SK-N-SH (cell line): ENCODE measurements at places on chromosomes 13 and 19.

DNA sequence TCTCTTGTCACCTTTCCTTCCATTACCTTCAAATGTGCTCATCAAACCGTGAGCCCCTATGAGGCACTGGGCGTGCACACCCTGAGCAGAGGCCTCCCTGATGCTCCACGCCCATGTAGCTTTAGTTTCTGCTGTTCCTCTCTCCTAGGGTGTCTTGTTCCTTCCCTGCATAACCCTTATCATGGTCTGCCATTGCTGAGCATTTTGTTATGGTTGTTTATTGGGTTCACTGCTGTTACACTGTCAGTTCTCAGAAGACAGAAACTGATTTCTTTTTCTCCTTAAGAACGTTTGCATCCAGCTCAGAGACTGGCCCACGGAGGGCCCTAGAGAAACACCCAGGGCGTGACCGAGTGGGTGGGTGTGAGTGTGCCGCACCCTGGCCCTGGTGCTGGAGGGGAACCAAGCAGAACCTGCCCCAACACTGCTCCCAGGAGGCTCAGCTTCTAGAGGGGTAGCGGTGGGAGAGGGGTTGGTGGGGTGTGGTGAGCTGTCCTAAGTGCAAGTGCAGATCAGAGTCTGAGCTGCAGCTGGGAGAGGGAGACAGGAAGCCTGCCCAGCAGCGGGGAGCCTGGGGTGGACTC is 61.4 kb upstream of the URI1 start:
- H3K36me3 ChIP-seq: no peaks in the 10 kb centered on the region
- H3K27me3 ChIP-seq: no peaks in the 10 kb centered on the region; the same call in 1 of the 2 replicates
- no peak overlapping the region for H3K27ac ChIP-seq
- H3K4me1 ChIP-seq: peaks cover 6% of the 10 kb centered on the region; the same call in 1 of the 2 replicates
- no peak overlapping the region for H3K4me3 ChIP-seq

DNA sequence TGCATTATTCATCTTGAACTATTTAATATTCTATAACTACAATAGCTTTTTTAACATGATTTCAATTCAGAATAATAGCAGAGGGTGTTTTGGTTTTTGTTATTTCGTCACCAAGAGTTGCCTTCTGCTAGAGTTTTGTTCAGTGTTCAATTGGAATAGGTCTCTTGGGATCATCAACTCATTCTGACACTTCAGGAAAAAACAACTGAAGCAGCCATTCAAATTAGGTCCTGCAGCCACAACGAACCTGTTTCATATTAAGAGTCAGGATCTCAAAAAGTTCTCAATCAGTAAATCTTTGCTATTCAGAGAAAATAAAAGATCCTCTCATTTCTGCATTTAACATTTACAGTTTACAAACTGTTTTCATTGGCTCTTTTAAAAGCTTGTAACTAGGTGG is 2.4 kb upstream of the CHAMP1 start:
- H3K27me3 ChIP-seq: no peaks in the 10 kb centered on the region
- peaks cover 3% of the 10 kb centered on the region for H3K36me3 ChIP-seq
- no peak for DNase-seq
- no peak overlapping the region for H3K27ac ChIP-seq

GRCh38 chr13:45575146-45575829 is 40.3 kb downstream of the ERICH6B start:
- H3K4me3 ChIP-seq: no peak overlapping the region
- no peak for DNase-seq
- no peaks in the 10 kb centered on the region for H3K36me3 ChIP-seq
- H3K27me3 ChIP-seq: no peaks in the 10 kb centered on the region; the same call in 1 of the 2 replicates

DNA sequence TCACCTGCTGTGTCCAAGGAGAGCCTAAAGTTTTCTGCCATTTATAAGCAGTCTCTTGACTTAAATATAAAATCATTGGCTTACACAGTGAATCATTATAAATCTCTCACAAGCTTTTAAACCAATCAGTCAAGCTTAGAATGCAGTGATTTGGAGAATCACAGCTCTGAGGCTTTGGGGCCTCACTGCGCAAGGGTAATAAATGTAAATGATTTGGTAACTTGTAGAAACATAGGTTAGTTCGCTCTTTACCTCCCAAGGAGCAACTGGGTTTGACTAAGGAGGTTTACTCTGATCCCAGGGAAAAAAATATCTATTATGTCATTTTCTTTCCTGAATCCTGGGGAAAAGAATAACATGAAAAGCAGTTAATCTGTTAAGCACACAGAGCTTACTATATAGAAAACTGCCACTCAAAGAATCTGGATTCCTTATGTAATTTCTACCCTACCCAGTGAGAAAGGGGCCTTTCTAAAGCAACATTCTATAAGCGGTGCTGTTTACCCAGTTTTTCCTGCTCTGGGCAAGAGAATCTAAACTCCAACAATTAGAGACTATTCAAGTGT is 128.2 kb downstream of the MZT1 start:
- H3K4me1 ChIP-seq: no peaks in the 10 kb centered on the region
- no peak for DNase-seq
- no peak overlapping the region for H3K4me3 ChIP-seq
- H3K27me3 ChIP-seq: no peaks in the 10 kb centered on the region

DNA sequence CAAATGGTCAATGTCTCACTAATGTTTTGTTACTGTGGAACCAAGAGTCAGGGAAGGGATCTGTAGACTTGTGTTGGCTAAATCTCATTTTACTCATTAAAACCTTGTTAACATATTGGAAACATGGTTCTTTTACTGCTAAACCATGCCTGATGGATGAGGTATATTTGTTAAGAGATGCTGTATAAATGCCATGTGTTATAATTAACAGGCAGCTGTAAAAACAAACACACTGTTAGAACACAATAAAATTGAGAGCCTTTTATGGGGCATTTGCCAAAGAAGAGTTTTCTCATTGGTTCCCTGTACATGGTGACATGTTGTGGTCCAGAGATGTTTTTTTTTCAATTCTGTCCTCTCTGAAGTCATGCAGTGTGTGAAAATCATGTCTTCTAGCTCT is 121.9 kb downstream of the ESD start:
- H3K27ac ChIP-seq: no peak overlapping the region
- no peak overlapping the region for H3K4me3 ChIP-seq
- DNase-seq: no peak
- no peaks in the 10 kb centered on the region for H3K27me3 ChIP-seq
- 0 out of 2 replicates have a peak, but pooled peaks cover 2% of the 10 kb centered on the region for H3K36me3 ChIP-seq

DNA sequence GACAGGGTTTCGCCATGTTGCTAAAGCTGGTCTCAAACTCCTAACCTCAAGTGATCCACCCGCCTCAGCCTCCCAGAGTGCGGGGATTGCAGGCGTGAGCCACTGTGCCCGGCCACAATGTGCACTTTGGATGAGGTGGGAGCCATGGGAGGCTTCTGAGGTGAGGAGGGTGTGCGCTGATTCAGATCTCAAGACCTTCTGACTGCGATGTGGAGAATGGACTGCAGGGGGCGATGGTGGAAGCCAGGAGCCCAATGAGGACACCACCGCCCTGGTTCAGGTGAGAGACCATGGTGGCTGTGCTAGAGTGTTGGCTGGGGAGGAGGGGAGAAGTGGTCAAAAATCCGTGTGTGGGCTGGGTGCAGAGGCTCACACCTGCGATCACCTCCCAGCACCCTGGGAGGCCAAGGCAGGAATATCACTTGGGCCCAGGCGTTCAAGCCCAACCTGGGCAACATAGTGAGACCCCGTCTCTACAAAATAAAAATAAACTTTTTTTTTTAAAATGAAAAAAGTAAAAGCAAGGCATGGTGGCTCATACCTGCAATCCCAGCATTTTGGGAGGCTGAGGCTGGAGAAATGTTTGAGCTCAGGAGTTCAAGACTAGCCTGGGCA is 5.6 kb downstream of the INAFM1 start:
- H3K36me3 ChIP-seq: no peaks in the 10 kb centered on the region
- no peak overlapping the region for H3K4me3 ChIP-seq
- H3K27me3 ChIP-seq: no peaks in the 10 kb centered on the region
- H3K27ac ChIP-seq: no peak overlapping the region
- peaks cover 10% of the 10 kb centered on the region; the same call in 1 of the 2 replicates for H3K4me1 ChIP-seq

GRCh38 chr19:18895824-18896341 is at the start of gene CERS1:
Gene CERS1 (minus strand): TSS chr19:18896158. CDS start chr19:18896072, 86 bp downstream.
- peaks cover 24% of the 10 kb centered on the region; the same call in 1 of the 2 replicates for H3K4me1 ChIP-seq
- peak; percentile 95 for DNase-seq
- H3K27ac ChIP-seq: no peak within 1 kb of the TSS

GRCh38 chr19:42132030-42132628 is at the start of gene POU2F2:
Gene POU2F2 (minus strand): TSS chr19:42132446. CDS start chr19:42132411, 35 bp downstream.
- peaks cover 22% of the 10 kb centered on the region; the same call in 1 of the 2 replicates for H3K4me1 ChIP-seq
- no peaks in the 10 kb centered on the region for H3K36me3 ChIP-seq
- peak within 1 kb of the TSS; percentile 24; the same call in 1 of the 2 replicates for H3K4me3 ChIP-seq
- no peaks in the 10 kb centered on the region for H3K27me3 ChIP-seq
- H3K27ac ChIP-seq: no peak within 1 kb of the TSS

- H3K4me3 ChIP-seq: no peak overlapping the region
- no peak overlapping the region for H3K27ac ChIP-seq
- peaks cover 12% of the 10 kb centered on the region; the same call in 1 of the 2 replicates for H3K4me1 ChIP-seq
- DNase-seq: no peak
These were observed 5.7 kb downstream of the ANKRD27 start for GRCh38 chr19:32669310-32669709.

- peaks cover 3% of the 10 kb centered on the region; the same call in 1 of the 2 replicates for H3K4me1 ChIP-seq
- H3K4me3 ChIP-seq: no peak overlapping the region
These were observed 18.6 kb downstream of the TMEM255B start for GRCh38 chr13:113777311-113778260.

- DNase-seq: no peak
- H3K27ac ChIP-seq: no peak overlapping the region
- no peaks in the 10 kb centered on the region for H3K27me3 ChIP-seq
- peaks cover 4% of the 10 kb centered on the region; the same call in 1 of the 2 replicates for H3K4me1 ChIP-seq
These were observed 7.7 kb downstream of the YIPF2 start for GRCh38 chr19:10920781-10921180.

- no peaks in the 10 kb centered on the region for H3K4me1 ChIP-seq
- DNase-seq: no peak
- H3K27me3 ChIP-seq: no peaks in the 10 kb centered on the region
- H3K27ac ChIP-seq: no peak overlapping the region
- H3K36me3 ChIP-seq: no peaks in the 10 kb centered on the region
- H3K4me3 ChIP-seq: no peak overlapping the region
These were observed 181.9 kb upstream of the EDNRB start for GRCh38 chr13:78100486-78100885.

GRCh38 chr13:34070544-34071303 is 252.8 kb downstream of the RFC3 start:
- DNase-seq: no peak
- H3K4me1 ChIP-seq: no peaks in the 10 kb centered on the region
- H3K27me3 ChIP-seq: no peaks in the 10 kb centered on the region
- H3K27ac ChIP-seq: no peak overlapping the region

DNA sequence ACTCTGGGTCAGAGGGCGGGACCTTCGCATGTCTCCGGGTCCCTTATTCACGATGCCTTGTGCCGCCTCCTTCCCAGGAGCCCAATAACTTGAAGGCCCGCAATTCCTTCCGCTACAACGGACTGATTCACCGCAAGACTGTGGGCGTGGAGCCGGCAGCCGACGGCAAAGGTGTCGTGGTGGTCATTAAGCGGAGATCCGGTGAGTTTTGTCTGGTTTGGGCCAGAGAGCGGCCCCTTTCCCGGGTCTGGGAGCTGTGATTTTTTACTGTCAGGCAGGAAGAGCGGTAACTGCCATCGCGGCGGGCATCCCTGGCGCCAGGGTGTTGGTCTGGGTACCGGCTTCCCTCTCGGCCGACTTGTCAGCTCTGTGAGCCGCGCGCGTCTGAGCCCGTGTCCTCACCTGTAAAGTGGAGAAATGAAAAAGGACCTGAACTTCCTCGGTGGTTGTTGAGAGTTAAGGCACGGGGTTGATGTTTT is 800 bp downstream of the RPL28 start:
- DNase-seq: no peak
- no peaks in the 10 kb centered on the region for H3K27me3 ChIP-seq
- H3K4me1 ChIP-seq: peaks cover 56% of the 10 kb centered on the region; the same call in 1 of the 2 replicates
- H3K4me3 ChIP-seq: peak overlapping the region; percentile 86

- no peaks in the 10 kb centered on the region for H3K36me3 ChIP-seq
- H3K27ac ChIP-seq: no peak overlapping the region
- DNase-seq: no peak
- no peak overlapping the region for H3K4me3 ChIP-seq
- no peaks in the 10 kb centered on the region for H3K27me3 ChIP-seq
These were observed 16.6 kb upstream of the ZNF536 start for GRCh38 chr19:30355586-30355985.

DNA sequence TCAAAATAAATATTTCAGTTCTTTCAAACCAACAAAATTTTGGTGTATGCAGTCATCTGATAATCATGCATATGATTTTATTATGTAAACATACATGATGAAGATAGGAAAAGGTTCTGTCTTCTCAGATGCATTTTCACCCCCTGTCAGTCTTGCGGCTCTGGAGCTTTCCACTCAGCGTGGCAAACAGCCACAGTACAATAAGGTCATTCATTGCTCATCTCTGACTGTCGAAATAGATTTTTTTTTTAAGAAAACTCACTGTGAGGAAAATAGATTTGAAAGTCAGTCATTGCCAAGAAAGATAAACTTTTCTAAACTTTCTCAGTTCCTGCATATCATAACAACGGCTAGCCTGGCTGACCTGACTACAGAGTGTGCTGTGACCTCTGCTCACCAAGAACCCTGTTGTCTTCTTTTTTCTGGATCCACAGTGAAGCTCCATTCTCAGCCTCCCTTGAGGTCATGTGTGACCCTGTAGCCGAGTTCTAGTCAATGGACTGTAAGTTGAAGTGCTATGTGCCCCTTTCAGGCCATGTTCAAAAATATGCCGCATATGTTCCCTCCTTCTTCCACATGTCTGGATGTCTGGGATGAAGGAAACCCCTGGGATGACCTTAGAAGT is 519.6 kb downstream of the KLF5 start:
- no peak overlapping the region for H3K27ac ChIP-seq
- H3K27me3 ChIP-seq: no peaks in the 10 kb centered on the region
- no peaks in the 10 kb centered on the region for H3K4me1 ChIP-seq
- H3K4me3 ChIP-seq: no peak overlapping the region
- H3K36me3 ChIP-seq: no peaks in the 10 kb centered on the region

GRCh38 chr13:96667294-96668018 is 326.8 kb downstream of the OXGR1 start:
- no peak for DNase-seq
- H3K36me3 ChIP-seq: no peaks in the 10 kb centered on the region
- no peak overlapping the region for H3K27ac ChIP-seq
- no peaks in the 10 kb centered on the region for H3K4me1 ChIP-seq
- H3K27me3 ChIP-seq: no peaks in the 10 kb centered on the region

DNA sequence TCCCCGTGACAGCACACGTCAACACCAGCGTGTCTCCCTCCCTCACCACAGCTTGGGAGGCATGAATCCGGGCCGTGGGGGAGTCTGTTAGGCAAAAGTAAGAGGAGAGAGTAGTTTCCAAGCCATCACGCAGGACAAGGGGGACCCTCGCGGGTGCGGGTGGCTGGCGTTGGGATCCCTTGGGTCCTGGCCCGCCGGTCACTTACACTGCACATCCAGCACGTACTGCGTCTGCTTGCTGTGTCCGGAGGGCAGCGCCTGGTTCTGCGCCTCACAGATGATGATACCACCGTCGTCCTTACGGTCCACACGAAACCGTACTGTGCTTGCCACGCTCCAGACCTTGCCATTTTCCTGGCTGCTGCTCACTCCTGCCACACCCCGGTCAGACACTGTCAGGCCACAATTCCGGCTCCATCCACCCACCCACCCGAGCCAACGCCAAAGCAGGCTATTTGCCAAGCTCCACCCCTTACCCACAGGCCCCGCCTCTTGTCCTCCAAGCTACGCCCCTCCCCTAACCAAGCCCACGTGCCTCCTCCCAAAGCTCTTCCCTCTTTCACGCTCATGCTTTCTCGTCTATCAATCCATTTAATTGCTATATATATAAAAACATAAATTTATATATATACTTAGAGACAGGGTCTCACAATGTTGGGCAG is 6.6 kb upstream of the ZNF428 start:
- H3K36me3 ChIP-seq: peaks cover 3% of the 10 kb centered on the region
- DNase-seq: peak; percentile 73
- no peak overlapping the region for H3K4me3 ChIP-seq
- no peaks in the 10 kb centered on the region for H3K4me1 ChIP-seq
- no peak overlapping the region for H3K27ac ChIP-seq
